ENCODE measurements at places on chromosomes 1 and 21.

- DNase-seq, result no peak
Measured at GRCh38 chr1:159352436-159352835, 50.3 kb downstream of the FCER1A start.

- DNase-seq, result no peak
Measured at GRCh38 chr21:26320596-26320995, 150.0 kb upstream of the APP start.

DNA sequence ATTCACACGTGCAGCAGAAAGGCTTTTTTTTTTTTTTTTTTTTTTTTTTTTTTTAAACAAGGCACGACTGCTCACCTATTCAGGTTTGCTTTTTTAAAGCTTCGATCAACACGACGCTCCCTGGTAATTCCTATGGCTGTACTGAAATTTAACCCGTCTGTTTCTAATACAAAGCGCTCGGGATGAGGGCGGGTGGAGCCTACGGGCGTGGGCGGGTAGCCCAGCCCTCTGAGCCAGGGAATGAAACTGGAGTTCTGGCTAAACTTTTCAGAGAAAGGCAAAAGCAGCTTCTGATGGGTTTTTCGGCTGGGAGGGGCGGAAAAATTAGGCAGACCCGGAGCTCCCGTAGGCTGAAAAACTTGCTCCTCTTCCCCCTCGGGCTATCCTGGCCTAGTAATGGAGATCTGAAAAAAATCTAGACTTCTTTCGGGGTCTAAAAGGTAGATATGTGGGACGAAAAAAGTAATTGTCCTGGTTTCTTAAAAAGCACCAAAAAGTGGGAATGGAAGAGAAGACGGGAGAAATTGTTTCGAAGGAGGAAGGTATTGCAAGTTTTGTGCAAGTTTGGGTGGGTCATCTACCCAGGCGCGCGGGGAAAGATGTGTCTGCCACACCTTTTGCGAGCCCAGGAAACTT, 7.4 kb downstream of the NR5A2 start:
- no peak for DNase-seq

GRCh38 chr1:47755101-47755990, 241.8 kb downstream of the TRABD2B start:
- DNase-seq, result no peak

DNA sequence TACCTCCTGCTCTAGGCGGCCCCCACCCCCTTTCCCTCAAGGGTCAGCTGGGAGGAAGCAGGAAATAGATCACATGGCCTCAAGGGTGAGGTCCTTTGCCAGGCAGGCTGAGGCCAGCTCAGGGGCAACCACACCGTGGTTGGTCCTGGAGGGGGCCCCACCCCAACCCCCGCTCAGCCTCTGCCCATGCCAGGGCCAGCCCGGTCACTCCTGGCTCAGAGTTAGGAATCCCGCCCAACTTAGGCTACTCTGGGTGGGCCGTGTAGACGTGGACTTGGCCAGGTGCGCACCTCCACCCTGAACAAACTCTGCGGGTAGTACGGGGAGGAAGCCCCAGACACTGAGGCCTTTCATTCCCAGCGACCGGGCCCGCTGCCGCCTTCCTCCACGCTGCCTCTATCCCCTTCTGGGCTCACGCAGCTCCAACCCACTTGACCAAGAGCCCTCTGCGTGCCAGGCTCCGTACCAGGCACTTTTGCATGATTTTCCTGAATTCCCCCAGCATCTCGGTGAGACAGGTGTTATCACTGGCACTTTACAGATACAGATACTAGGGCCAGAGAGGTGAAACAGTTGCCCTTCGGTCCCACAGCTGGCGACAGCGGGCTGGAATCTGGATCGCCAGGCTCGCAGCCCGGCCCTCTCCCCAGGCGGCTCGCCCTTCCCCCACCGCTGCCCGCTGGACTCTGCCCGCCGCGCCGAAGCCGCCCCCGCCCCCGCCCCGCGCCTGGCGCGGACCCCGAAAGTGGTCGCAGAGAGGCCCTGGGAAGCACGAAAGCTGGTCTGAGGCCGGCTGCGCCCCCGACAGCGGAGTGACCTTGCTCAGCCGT, 769 bp downstream of the GALE start:
- DNase-seq, result no peak

- DNase-seq, result no peak
Measured at GRCh38 chr1:15525050-15526020, 1.3 kb upstream of the DNAJC16 start.

DNA sequence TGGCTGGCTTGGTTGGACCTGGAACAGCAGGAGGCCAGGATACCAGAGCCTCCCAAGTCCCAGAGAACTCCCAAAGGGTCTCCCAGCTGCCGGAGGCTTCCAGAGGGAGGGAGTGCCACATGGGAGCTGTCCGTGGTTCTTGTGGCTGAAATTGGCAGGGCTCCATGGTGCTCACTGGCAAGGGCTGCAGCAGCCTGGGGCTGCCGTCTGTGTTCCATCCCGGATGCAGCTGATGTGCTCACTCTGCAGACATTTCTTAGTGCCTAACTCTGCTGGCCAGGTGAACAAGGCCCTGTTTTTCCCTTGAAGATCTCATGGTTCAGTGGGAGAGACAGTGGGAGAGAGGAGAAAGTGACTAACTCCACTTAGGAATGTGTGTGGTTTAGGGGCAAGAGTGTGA, 261.1 kb downstream of the CAMTA1 start:
- no peak for DNase-seq

DNA sequence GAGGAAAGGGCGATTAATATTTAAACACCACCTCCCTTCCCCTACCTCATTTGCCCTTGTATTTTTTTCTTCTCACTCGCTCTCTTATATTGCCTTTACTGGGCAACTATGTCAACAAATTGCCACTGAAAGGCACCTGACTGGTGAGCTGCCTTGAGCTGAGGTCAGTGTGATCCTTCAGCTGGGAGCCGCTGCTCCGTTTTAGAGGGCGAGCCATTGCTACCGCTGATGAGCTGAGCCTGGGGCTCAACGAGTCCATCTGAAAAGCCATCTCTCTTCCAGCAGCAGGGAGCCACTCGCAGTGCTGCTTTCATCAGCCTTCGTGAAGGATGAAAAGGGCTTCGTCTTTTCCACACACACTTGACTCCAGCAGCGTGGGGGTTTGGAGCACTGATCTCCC, 108.0 kb upstream of the KIF26B start:
- peak; percentile 15 for DNase-seq

- no peak for DNase-seq
Measured at GRCh38 chr1:232386294-232386693, 243.6 kb downstream of the SIPA1L2 start.

GRCh38 chr1:156078728-156079127, 3.5 kb downstream of the MEX3A start:
- DNase-seq, result no peak

GRCh38 chr1:22285549-22286396, 142.9 kb upstream of the WNT4 start:
- DNase-seq, result no peak

GRCh38 chr1:1419363-1419812, 1.7 kb downstream of the ANKRD65 start:
- no peak for DNase-seq

- DNase-seq, result no peak
Measured at GRCh38 chr21:33427051-33427450, 23.8 kb downstream of the IFNGR2 start.

Measured in NCI-H1417 treated with DMSO at 0.1 percent for 48 hours (cell line).